ENCODE measurements at places on chromosomes 1 and 21. TPM values are rescaled to one million over a fixed set of nuclear protein-coding genes. Genes with fewer than 3 reads are reported as not detected.
A peak's percentile ranks its signal among the peaks of the same experiment; 100 is the strongest.

Gene CD34
- total RNA-seq: 142 TPM

DNA sequence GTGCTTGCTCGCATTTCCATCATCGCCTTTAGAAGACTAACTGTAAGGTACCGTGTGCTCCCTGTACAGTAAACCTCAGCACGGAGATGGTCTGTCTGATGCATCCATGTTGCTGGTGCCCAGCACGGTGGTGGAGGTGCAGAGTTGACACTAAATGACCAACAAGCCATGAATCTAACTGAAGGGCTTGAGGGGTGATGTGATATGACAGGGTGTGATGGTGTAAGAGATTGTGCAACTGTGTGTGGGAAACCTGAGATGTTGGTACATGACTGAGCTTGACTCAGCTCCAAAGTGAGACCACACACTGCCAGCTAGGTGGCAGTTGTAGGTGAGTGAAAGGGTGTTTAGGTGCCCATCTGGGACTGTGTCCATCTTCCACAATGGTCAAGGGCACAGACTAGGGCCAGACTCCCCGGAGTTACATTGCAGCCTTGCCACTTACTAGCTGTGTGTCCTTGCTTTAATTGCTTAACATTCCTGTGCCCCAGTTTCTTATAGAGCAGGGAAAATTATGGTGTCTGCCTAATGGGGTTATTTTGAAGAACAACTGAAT lies 21.4 kb downstream of the SLC2A1 start:
- H3K27me3 ChIP-seq: no peaks in the 10 kb centered on the region
- DNase-seq: peak; percentile 63
- peaks cover 40% of the 10 kb centered on the region for H3K4me1 ChIP-seq
- no peak overlapping the region for H3K4me3 ChIP-seq

- H3K27me3 ChIP-seq: no peaks in the 10 kb centered on the region
- peak overlapping the region; percentile 91 for H3K27ac ChIP-seq
- no peak for DNase-seq
These were observed 3.8 kb downstream of the SERTAD4 start for GRCh38 chr1:210236386-210236839.

- no peaks in the 10 kb centered on the region for H3K4me1 ChIP-seq
- H3K27ac ChIP-seq: no peak overlapping the region
- DNase-seq: no peak
- no peaks in the 10 kb centered on the region for H3K36me3 ChIP-seq
These were observed 353.3 kb downstream of the SMYD3 start for GRCh38 chr1:246153796-246154212.

Gene OR2L2
- not detected for total RNA-seq

GRCh38 chr1:18941221-18942141 lies 15.0 kb downstream of the IFFO2 start:
- peaks cover 39% of the 10 kb centered on the region for H3K4me1 ChIP-seq
- H3K36me3 ChIP-seq: no peaks in the 10 kb centered on the region
- H3K27me3 ChIP-seq: no peaks in the 10 kb centered on the region
- peak overlapping the region; percentile 23 for H3K27ac ChIP-seq
